Dorsolateral prefrontal cortex (tissue), 122 donors: ENCODE measurements at places on chromosomes 5 and 9. TPM values are rescaled to one million over a fixed set of nuclear protein-coding genes. Genes with fewer than 3 reads are reported as not detected.

Gene KCTD16
- total RNA-seq = 77.1 TPM

Gene SREK1
- 71.8 TPM for total RNA-seq

Gene HEXB
- 53.9 TPM for total RNA-seq

Gene STC2
- total RNA-seq = 6.1 TPM

Gene SLC1A3
- total RNA-seq = 739 TPM

Gene SEC16A
- 68.2 TPM for total RNA-seq

Gene RUSC2
- total RNA-seq = 169 TPM

Gene DAB2IP
- 98.2 TPM for total RNA-seq

GRCh38 chr9:130929571-130930038, 9.4 kb downstream of the FIBCD1 start:
- DNase-seq = no peak

- DNase-seq = no peak
Measured at GRCh38 chr5:107380654-107381053, 290.1 kb downstream of the EFNA5 start.

- no peak for DNase-seq
Measured at GRCh38 chr9:107422189-107423185, 67.1 kb downstream of the KLF4 start.

DNA sequence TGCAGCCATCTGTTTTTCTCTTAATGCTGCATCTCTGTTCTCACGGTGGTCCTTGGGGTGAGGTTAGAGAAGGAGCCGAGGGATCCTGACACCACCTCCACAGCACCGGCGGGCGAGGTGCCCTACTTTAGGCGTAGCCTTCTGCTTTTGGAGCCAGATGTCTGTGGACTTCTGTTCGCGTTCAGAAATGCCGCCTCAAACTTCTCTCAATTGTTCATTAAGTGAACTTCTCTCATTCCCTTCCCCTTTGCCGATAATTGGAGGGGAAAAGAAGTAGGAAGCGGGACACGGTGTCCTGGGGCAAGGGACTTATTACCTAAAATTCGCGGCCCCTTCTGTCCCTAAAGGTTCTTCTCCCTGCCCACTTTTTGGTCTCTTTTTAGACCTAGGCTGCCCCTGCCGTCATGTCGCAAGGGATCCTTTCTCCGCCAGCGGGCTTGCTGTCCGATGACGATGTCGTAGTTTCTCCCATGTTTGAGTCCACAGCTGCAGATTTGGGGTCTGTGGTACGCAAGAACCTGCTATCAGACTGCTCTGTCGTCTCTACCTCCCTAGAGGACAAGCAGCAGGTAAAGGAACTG, 455 bp downstream of the KIF20A start:
- DNase-seq = no peak

GRCh38 chr5:135642488-135642870, 63.7 kb upstream of the CXCL14 start:
- no peak for DNase-seq

- DNase-seq = no peak
Measured at GRCh38 chr9:77495834-77496671, 152.1 kb downstream of the GNA14 start.

- DNase-seq = no peak
Measured at GRCh38 chr9:9846557-9846956, 766.2 kb downstream of the PTPRD start.

- DNase-seq = no peak
Measured at GRCh38 chr9:134150557-134151214, 13.7 kb downstream of the RNU6ATAC start.

- no peak for DNase-seq
Measured at GRCh38 chr5:65037831-65038815, 269.4 kb downstream of the CWC27 start.

DNA sequence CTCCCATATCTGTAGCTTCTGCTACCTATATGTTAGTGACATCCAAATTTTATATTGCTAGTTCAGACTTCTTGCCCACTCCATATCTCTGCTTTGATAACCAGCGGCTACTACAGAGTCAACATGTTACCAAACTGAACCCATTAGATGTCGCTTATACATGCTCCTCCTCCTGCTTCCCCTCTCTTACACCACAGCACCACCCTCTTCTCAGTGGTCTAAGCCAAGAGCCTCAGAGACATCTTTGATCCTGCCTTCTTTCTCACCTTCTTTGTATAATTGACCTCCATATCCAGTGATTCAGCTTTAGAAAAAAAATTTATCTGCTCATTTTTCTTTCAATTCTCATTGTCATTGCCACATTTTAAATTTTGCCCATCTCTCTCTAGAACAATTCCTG, 408.2 kb upstream of the TLE4 start:
- no peak for DNase-seq

- DNase-seq = no peak
Measured at GRCh38 chr5:71974622-71975021, 132.7 kb upstream of the MAP1B start.

DNA sequence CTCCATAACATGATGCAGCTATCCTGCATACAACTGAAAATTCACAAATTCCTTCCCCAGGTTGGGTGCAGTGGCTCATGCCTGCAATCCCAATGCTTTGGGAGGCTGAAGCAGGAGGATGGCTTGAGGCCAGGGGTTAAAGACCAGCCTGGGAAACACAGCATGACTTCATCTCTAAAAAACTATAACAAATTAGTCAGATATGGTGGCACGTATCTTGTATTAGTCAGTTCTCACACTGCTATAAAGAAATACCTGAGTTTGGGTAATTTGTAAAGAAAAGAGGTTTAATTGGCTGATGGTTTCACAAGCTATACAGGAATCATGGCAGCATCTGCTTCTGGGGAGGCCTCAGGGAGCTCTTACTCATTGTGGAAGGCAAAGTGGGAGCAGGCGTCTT, 56.4 kb upstream of the DAPK1 start:
- no peak for DNase-seq

DNA sequence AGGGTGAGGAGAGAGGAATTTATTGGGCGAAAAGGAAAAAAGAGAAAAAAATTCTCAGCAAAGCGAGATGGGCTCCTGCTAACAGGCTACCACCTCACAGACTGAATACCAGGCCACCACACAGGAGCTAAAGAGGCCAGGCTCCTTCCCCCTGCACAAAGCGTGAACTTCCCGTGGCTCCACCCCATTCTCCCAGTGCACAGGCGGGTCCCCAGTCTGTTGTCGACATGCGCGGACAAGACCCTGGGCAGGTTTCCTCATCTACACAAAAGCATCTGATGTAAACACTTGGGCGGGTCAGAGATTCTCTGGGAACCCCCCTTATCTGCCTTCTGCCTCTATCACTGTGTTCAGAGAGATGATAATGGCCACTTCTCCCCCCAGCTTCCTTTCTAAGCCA, 34.2 kb downstream of the IL31RA start:
- no peak for DNase-seq

DNA sequence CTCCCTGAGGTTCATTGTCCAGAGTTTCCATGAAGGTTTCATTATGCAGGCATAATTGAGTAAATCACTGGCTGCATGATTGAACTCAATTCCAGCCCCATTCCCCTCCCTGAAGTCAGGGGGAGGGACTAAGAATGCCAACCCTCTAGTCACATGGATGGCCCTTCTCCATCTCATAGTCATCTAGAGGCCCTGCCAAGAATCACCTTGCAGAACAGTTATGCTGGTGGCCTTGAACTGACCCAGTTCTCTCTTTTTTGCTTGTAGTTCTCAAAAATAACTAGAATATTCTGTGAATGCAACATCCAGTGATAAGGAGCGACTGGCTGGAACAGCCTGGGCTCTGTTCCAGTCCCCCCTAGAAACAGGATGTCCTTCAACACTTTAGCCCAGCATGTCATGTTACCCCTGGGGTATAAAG, 31.7 kb downstream of the SLC35A4 start:
- no peak for DNase-seq

- no peak for DNase-seq
Measured at GRCh38 chr5:67844924-67845323, 370.6 kb upstream of the PIK3R1 start.

DNA sequence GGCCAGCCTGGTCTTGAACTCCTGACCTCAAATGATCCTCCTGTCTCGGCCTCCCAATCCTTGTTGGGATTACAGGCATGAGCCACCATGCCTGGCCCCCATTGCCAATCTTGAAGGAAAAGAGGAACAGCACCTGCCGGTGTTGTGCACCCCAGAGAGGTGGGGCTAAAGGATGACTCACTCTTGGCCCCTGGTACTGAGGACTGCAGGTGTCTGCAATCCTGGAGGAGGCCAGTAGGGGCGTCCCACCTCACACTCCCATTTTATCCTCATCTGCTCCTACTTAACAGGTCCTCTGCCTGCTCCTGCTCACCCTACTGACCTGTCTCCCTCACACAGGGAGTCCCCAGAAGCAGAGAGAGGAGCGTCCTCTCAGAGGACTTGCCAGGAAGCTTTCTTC, 390.4 kb downstream of the ARHGEF28 start:
- DNase-seq = no peak

- no peak for DNase-seq
Measured at GRCh38 chr5:19928562-19929421, 59.2 kb downstream of the CDH18 start.

GRCh38 chr9:129866394-129867135, 31.3 kb downstream of the USP20 start:
- DNase-seq = no peak

DNA sequence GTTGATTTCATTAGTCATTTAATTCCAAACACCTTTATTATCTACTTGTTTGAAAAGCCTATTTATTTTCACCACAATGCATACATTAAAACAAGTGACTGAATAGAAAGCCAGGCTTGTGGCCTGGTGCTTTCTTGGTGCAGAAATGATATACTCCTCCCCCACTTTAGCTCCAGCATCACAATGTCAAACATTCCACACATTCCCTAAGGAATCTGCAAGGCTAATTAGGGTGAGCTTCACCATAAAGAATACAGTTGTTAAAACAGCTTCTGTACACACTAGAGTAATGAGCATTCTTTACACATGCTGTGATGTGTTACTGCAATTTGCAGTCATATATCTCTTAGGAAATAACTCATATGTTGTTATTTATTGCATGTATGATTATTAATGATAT, 705.7 kb downstream of the CETN3 start:
- DNase-seq = no peak

GRCh38 chr5:135869935-135870334, 25.7 kb downstream of the IL9 start:
- DNase-seq = no peak

- DNase-seq = no peak
Measured at GRCh38 chr5:148457183-148457620, 73.4 kb downstream of the FBXO38 start.

DNA sequence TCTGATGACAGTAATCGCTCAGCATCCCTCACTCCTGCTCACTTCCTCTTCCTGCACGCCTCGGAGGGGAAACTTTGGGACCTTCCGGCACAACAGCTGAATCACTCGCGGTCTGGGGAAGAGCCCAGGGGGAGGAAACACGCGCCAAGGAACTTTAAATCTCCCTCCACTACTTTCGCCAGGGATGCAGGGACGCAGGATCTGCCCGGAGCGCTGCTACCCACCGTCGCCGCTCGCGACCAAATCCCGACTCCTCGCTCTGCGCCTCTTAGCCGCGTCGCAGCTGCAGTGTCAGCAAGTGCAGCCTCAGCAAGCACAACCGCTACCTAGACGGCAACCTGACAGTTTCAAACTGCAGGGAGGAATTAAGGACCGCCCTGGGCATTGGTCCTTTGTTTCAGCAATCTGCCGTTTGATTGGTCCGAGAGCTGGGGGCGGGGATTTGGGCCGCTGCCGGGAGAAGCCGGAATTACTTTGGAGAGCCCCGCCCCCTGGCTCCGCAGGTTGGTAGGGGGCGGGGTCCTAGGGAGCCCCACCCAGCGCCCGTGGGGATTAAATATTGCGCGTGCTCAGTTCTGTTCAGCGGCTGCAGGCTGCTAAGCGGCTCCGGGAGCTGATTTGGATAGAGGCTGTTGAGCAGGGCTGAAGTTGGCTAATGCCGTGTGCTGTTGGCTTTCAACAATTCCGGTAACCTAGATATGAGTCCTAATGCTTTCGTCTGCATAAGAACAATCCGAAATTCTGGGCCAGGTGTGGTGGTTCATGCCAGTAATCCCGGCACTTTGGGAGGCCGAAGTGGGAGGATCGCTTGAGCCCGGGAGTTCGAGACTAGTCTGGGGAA, at the start of gene POC5:
Gene POC5 (minus strand): TSS at position 356 of the 841 bp plus-strand sequence. CDS start 4,500 bp downstream, outside the sequence.
- DNase-seq = peak; percentile 93
